Right ventricle myocardium inferior (tissue), 1 donor: ENCODE measurements at places on chromosomes 6 and 20. TPM values are rescaled to one million over a fixed set of nuclear protein-coding genes. Genes with fewer than 3 reads are reported as not detected.

The OR2B6 gene
- not detected for total RNA-seq

DNA sequence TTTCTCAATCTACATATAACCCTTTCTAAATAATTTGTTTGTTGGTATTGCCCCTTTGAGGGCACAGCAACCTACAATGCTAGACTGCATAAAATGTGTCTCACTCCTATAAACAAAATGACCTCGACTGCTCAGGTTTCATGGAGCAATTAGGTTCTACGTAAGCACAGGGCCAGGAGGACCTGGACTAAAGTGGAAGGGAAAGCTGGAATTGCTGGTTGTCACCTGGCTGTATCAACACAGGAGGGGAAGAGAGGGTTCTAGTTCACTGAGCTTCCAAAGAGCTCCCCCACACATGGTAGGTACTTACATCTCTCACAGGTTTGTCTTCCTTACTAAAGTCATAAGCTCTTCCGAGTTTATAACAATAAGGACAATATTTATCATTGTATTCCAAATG is 51.0 kb downstream of the NCOA6 start:
- DNase-seq = no peak

DNA sequence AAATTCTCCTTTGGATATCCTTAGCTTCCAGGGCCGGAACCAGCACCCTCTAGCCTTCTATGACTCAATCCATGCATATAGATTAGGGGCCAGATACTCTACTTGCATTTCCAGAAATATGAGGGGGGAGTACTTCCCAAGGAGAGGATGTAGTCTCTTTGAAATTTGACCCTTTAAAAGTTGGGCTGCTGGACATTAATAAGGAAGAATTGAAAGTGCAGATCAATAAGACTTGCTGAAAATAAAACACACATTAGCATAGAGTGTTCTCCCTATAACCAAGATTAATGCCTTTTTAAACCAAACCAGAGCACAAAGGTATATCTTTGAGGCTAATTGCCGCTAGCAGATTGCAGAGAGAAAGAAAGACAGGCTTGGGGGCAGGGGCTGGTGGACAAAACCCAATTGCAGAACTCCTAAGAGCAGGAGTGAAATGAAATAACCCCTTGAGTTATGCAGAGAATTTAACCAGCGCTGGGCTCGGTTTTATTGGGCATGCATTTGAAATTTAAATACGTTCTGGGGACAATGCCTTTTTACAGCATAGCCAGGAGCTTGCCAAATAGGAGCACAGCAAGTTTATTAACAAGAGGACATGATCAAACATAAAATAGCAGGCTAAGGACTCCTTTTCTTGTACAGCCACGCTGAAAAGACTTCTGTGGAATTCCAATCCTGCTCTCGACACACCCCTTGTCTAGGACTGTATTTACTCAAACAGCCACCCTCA is 108.2 kb upstream of the SALL4 start:
- DNase-seq = no peak

DNA sequence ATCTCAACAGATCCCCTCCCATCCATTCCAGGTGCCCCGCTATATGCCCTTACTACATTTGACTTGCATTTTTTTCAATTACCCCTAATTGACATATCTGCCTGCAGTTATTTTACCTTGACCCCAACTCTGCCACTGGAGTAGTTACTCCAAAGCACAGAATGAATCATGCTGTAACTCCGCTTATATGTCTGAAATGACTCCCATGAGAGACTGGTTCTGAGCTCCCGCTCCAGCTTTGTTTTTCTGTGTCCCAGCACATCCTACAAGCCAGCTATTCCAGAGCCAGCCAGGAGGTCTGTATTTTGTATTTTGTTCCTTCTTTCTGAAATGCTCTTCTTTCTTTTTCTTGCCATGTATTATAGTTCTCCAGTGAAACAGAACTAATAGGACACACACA is 10.9 kb upstream of the NOX3 start:
- no peak for DNase-seq

DNA sequence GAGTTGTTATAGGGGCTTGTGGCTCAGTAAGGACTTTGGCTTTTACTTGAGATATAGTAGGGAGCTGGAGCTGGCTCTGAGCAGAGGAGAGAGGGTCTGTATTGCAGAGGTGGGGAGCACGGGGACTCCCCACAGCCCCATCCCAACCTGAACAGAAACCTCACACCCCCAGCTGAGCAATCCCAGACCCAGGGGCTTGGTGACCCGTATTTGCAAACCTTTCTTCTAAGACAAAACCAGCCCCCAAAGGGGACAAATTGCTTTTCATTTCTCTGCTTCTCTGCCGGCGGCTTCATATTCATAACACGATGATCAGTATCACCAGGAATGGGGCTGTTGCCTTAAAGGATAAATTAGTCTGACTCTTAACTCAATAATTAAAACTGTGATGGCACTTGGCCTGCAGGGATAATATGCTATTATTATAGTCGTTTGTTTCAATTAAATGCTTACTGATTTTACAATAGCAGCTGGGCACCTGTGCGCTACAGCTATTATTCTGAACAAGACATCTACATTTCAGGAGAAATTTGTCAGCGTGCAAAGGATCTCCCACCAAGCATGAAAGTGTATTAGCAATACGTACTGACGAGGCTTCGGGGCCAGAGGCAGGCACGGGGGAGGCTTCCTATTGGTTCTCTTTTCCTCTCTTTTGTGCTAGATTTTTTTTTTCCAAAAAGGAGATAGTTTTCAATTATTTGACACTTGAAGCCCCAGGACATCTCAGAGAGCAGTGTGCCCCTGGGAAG is 118.1 kb downstream of the TOX2 start:
- DNase-seq = no peak

- no peak for DNase-seq
Measured at GRCh38 chr20:51583073-51583472, 40.6 kb upstream of the NFATC2 start.
